GM23338 (cell line): ENCODE measurements at places on chromosomes 11 and 22. TPM values are rescaled to one million over a fixed set of nuclear protein-coding genes. Genes with fewer than 3 reads are reported as not detected.

DNA sequence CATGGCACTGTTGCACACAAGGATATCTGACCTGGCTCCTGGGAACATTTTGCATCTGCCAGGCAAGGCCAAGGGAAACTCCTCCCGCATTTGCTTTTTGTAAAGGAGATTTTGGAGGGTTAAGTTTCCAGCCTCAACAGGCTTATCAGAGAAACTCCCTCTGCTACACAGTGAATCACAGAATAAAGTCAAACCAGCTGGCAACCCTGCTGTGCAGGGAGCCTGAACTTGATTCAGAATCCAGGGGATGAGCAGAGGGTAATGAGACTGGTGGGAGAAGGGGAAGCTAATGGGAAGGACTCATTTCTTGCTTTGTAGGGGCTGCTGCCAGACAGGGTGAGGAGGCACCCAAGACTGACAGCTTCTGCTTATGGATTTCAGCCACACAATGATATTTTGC, 185.3 kb upstream of the ISX start:
- DNase-seq: no peak

GRCh38 chr11:459511-460220, 9.6 kb downstream of the PTDSS2 start:
- DNase-seq: no peak

DNA sequence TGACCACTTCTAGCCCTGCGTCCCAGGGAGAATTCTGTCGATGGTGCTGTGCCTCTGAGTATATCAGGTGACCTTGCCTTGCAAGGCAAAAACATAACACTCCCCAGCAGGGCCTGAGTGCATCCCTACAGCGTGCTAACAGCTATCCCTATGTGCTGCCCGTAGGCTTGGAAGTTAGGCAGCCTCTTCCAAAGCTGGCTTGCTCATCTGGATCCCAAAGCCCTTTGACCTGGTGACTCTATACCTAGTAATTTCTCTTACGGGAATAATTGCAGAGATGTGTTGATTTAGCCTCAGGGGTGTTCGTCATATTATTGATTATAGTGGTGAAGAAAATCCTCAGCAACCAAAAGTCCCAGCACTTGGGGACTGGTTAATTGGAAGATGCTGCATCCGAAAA, 32.6 kb upstream of the CRYBB3 start:
- DNase-seq: no peak

- no peak for DNase-seq
Observed at GRCh38 chr11:79110321-79110720, 330.5 kb downstream of the TENM4 start.

DNA sequence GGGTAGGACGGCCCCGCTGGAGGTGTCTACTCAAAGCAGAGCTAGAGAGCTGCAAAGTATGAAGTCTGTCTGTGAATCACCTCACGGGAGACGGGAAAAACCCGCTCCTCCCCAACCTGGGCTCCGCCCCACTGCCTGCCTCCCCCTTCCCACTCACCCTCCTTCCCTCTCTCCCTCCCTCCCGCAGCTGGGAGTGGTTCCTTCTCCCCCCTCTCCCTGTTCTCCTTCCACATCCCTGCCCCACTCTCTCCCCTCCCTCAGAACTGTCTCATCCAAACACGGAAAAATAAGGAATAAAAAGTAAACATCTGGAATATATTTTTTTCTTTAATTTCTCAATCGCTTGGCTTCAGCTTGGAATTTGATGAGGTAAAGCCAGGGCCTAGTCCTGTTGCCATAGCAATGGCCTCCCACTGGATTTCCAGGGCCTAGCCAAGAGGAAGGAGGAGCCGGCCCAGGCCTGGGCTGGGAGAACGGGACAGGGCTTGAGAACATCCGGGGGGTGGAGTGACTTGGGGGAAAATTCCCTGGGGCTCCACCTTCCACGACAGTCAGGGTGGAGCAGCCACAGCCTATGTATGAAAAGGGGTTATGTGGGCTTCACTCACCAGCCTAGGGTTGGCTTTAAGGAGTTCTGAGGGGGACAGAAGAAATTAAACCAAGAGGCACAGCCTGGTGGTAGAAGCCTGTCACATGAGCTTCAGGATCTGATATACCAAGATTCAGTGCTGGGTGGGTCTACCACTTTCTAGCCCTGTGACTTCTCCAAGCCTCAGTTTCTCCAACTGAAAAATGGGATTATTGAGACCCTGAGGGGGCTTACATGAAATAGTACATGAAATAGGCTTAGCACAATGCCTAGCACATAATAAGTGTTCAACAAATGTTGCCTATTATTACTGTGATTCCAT, 2.2 kb downstream of the TNKS1BP1 start:
- DNase-seq: peak; percentile 86

GRCh38 chr11:74208507-74208906, 37.4 kb downstream of the PPME1 start:
- no peak for DNase-seq

DNA sequence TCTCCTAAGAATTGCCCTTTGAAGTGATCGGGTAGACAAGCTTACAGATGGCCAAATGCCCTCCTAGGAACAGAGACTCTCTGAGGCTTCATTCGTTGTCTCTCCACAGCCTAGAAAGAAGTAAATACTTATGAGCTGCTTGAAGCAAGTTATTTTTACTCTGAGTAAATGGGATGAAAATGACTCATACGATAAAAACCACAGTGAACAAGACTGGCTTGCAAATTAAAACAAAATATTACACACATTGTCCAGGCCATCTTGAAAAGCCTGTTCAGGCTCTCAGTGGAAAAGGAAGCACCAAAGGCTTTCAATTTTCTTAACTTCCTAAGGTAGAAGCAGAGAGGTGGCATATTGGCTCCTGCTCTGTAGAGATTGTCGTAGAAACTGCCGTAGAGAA, 294.2 kb downstream of the NELL1 start:
- no peak for DNase-seq

DNA sequence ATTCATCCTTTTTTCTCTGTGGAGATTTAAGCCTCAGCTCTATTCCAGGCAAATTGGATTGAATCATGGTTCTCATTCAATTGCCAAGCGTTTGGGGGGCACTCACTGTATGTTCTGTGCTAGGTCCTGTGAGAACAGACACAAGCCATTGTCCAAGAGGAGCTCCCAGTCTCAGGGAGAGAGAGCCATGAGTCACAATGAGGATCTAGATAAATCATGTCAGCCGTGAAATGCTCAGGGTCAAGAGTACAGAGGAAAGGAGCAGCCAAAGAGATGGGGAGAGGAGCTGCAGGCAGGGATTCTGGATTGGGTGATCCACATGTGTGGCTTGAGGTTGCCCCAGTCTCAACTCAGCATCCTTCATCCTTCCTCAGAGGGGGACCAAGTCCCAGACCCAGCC, 93.6 kb downstream of the FEZ1 start:
- DNase-seq: no peak

DNA sequence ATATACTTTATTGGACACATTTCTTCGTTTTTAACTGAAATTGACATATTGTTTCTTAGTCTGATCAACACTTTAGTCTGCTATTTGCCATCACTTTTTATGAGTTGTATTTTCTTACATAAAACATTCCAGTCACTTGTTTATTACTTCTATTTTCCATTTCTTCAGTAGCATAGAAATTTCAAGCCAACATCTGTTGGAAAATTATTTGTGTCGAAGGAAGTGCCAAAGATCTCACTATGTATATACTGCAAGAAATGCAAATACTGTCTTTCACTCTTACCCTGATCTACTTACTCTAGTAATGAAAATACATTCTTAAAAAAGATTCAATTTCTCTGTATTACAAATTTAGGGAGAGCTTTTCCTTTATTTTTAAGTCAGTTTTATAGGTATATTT, 105.9 kb downstream of the SLC17A6 start:
- DNase-seq: no peak

DNA sequence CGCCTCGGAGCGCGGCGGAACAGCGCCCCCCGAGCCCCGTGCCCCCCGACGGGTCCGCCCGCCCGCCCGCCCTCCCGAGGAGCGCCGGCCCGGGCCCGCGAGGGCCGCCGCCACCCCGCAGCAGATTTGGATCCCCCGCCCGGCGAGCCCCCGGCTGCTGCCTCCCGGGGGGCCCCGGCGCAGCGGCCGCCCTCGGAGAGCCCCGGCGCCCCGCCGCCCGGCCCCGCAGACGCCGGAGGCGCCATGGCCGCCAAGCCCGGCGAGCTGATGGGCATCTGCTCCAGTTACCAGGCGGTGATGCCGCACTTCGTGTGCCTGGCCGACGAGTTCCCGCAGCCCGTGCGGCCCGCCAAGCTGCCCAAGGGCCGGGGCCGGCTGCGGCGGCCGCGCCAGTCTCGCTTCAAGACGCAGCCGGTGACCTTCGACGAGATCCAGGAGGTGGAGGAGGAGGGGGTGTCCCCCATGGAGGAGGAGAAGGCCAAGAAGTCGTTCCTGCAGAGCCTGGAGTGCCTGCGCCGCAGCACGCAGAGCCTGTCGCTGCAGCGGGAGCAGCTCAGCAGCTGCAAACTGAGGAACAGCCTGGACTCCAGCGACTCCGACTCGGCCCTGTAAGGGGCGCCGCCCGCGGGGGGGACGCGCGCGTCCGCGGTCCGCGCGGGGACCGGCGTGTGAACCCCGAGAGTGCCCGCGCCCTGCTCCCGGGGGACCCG, 380 bp downstream of the C11orf96 start:
- DNase-seq: peak; percentile 48

DNA sequence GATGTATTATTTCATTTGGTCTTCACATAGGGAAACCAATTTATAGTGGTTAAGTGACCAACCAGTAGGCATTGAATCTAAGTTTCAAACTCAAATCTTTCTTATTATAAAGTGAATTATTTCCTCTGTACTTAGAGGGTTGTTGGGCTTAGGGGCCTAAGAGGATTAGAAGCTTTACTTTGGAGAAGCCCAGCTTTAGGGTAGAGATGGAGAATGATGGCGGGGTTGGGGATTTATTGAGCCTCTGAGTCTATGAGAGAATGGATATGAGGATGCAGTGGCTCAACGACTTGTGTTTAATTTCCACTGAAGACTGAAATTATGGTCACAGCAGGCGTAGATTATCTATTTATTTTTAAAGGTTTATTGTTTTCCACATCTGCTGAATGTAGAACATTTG, 55.5 kb downstream of the CHRDL2 start:
- DNase-seq: no peak

GRCh38 chr11:315516-315994, 1.7 kb downstream of the IFITM1 start:
- no peak for DNase-seq

- peak; percentile 93 for DNase-seq
Observed at GRCh38 chr11:8018484-8019313, 31.6 kb downstream of the EIF3F start.

GRCh38 chr22:28620244-28620922, 59.3 kb downstream of the TTC28 start:
- no peak for DNase-seq

- no peak for DNase-seq
Observed at GRCh38 chr22:38941488-38941987, 15.9 kb upstream of the APOBEC3A start.

- DNase-seq: peak; percentile 63
Observed at GRCh38 chr22:22870577-22871404, 16.8 kb upstream of the IGLL5 start.

GRCh38 chr11:104075091-104075490, 38.7 kb downstream of the DDI1 start:
- DNase-seq: no peak

- DNase-seq: no peak
Observed at GRCh38 chr11:104594228-104594958, 303.9 kb downstream of the CASP12 start.

DNA sequence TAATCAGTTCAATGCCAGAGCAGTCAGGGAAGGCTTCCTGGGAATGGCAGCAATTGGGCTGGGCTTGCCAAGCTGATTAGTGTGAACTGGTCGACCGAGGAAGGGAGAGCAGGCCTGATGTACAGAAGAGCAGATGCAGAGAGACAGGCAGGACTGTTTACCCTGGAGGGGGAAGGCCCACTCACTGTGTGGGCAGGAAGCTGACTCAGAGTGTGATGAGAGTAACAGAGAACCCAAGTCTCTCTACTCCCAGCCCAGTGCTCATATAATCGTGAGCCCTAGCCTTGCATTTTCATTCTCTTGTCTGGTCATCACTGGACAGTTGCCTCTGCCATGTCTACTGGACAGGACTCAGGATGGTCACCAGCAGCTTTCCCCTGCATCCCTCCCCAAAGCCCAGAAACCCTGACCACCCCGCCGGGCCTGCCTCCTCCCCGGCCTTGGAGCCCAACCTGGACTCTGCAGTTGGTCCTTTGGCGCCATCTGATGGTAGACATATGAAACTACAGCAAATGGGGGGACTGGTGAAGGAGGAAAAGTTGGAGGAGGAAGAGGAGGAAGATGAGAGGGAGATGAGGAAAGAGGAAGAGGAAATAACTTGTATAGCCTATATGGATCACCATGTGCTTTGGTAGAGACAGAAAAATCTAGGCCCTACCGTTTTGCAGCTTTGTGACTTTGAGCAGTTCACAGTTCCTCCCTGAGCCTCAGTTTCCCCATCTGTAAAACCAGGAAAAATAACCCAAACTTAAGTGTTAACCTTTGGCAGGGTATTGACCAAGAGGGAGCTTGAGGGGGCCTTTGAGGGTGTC, 43.4 kb upstream of the PRDM11 start:
- DNase-seq: peak; percentile 84

GRCh38 chr22:32976506-32976905, 81.7 kb downstream of the SYN3 start:
- no peak for DNase-seq

- no peak for DNase-seq
Observed at GRCh38 chr11:28490773-28491382, 382.7 kb downstream of the METTL15 start.

GRCh38 chr11:116234989-116235568, 537.7 kb downstream of the BUD13 start:
- peak; percentile 55 for DNase-seq

DNA sequence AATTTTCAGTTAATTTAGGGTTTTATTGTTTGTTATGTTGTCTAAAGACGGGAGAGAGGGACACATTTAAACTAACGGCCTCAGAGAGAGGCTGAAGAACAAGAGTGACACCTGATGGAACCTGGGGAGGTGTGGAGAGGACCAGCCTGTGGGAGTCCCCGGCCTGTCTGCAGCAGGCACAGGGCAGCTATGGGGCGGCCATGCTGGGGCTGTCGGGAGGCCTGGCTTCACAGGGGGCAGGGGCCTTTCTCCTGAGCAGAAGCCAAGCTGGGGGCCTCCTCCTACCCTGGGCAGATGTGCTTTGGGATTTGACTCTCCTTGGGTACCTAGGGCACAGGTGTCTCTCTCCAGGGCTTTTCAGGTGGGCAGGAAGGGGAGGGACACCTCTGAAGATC, 21.9 kb downstream of the RELT start:
- no peak for DNase-seq

Gene DENND6B
- polyA plus RNA-seq: 0.12 and 0.71 TPM in 2 replicates

Gene ESAM
- polyA plus RNA-seq: 0.32 and 0.50 TPM in 2 replicates

Gene PACSIN3
- 38.8 and 39.6 TPM in 2 replicates for polyA plus RNA-seq

Gene CLCF1
- polyA plus RNA-seq: 0.17 and 0.32 TPM in 2 replicates

Gene IL17REL
- polyA plus RNA-seq: not detected in 2 replicates

Gene GNAZ
- 2.9 TPM in 2 replicates for polyA plus RNA-seq

Gene NCF4
- polyA plus RNA-seq: not detected in 2 replicates

Gene CNTN5
- polyA plus RNA-seq: not detected in 2 replicates

Gene C1QTNF4
- 5.2 and 5.7 TPM in 2 replicates for polyA plus RNA-seq

Gene TPBGL
- 0.08 and 0.40 TPM in 2 replicates for polyA plus RNA-seq

Gene TEX54
- polyA plus RNA-seq: 1.3 and 1.9 TPM in 2 replicates

Gene PEX26
- polyA plus RNA-seq: 3.6 and 4.0 TPM in 2 replicates

Gene LARGE1
- 12.8 and 13.5 TPM in 2 replicates for polyA plus RNA-seq

Gene CCDC89
- polyA plus RNA-seq: not detected in 2 replicates
